Right atrium auricular region (tissue), 2 donors: ENCODE measurements at places on chromosomes 3 and 15. TPM values are rescaled to one million over a fixed set of nuclear protein-coding genes. Genes with fewer than 3 reads are reported as not detected.

DNA sequence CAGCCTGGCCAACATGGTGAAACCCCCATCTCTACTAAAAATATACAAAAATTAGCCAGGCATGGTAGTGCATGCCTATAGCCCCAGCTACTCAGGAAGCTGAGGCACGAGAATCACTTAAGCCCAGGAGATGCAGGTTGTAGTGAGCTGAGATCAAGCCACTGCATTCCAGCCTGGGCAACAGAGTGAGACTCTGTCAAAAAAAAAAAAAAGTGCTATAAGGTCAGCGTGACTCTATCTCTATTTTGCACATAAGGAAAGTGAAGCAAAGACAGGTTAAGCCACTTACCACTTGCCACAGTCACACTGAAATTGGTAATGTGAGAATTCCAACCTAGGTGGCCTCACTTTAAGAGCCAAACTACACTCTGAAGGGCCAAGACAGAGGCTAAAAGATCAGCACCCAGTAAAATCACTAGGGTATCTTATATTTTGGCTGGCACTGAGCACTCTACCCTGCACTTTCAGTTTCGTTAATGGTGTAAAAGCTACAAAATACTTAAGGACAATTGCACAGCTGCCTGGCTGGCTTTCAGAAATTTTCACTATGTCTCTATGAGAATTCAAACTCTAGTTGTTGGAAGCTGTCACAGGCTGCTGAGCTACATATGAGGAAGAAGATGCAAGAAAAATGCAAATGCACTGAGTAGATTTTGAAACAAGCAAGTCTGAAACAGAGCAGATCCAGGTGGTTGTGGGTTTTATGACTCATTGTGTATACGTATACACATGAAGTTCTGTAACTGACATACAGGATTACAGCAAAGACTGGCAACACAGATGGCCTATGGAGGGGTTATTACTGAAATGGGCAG is 32.7 kb downstream of the TRANK1 start:
- peaks cover 24% of the 10 kb centered on the region for H3K4me1 ChIP-seq
- no peak overlapping the region for H3K4me3 ChIP-seq
- H3K27ac ChIP-seq = no peak overlapping the region
- H3K36me3 ChIP-seq = no peaks in the 10 kb centered on the region
- DNase-seq = peak; percentile 51

DNA sequence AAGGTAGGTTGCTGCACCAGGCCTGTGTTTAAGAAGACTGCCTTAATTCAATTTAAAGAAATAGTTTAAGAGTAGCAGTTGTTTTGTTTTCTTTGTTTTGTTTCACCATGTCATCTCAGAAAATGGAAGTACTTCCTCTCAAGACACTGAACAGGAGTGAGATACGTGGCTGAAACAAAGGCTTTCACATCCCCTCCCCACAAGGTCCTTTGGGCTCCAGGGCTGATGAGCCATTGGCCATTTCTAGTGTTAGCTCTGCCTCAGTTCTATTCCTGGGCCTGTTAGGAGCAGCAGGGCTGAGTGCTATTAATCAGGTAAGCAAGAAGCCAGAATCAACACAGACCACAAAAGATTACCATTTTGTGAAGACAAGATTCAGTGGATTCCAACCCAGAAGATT is 132.8 kb downstream of the KCNAB1 start:
- no peak overlapping the region for H3K27ac ChIP-seq
- H3K4me1 ChIP-seq = no peaks in the 10 kb centered on the region
- no peak for DNase-seq
- H3K36me3 ChIP-seq = no peaks in the 10 kb centered on the region
- H3K4me3 ChIP-seq = no peak overlapping the region

GRCh38 chr3:136343446-136343845 is 93.3 kb downstream of the PCCB start:
- no peaks in the 10 kb centered on the region for H3K27me3 ChIP-seq
- no peak overlapping the region for H3K4me3 ChIP-seq
- no peaks in the 10 kb centered on the region for H3K4me1 ChIP-seq
- no peak for DNase-seq
- H3K36me3 ChIP-seq = peaks cover 35% of the 10 kb centered on the region

- no peak overlapping the region for H3K27ac ChIP-seq
- H3K36me3 ChIP-seq = no peaks in the 10 kb centered on the region
- DNase-seq = no peak
- H3K27me3 ChIP-seq = no peaks in the 10 kb centered on the region
These were observed 115.4 kb downstream of the NEK10 start for GRCh38 chr3:27253831-27254230.

GRCh38 chr15:75197062-75197630 is 4.5 kb upstream of the C15orf39 start:
- DNase-seq = no peak
- no peak overlapping the region for H3K4me3 ChIP-seq
- no peaks in the 10 kb centered on the region for H3K36me3 ChIP-seq

DNA sequence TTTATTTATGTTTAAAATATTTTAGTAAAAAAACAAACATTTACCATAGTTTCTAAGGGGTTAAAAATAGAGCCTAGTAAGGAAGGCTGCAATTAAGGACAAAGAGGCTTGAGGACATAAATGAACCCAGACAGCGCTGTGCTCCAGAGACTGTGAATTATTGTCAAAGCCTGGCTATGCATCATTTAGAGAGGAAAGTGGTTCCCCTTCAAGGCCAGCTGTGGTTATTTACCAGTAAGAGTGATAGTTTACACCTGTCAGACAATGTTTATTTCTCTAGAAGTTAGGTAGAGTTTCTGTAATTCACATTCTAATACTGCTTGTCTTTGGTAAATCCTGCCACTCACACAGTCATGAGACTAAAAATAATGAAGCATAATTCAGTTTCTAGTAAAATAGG is 32.4 kb upstream of the PIK3R4 start:
- no peak overlapping the region for H3K27ac ChIP-seq
- H3K4me3 ChIP-seq = no peak overlapping the region
- H3K36me3 ChIP-seq = no peaks in the 10 kb centered on the region
- H3K27me3 ChIP-seq = no peaks in the 10 kb centered on the region
- no peaks in the 10 kb centered on the region for H3K4me1 ChIP-seq

DNA sequence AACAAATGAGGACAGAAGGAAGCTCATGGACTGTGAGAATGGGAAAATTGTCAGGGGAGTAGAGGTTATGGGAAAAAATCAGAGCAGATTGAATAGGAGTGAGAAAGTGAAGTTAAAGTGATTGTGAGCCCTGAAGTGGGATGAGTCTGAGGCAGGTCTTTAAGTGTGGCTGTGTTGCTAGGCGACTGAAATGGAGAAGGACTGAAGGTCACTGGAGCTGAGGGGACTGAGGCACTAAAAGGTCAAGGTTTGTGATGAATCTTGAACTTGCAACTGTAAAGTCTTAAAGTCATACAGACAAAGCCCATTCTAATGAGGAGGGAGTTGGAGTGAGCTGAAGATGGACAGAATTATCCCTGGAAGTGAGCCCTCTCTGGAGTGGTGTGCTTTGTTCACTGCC is 518.9 kb downstream of the TUSC7 start:
- no peak overlapping the region for H3K27ac ChIP-seq
- H3K36me3 ChIP-seq = no peaks in the 10 kb centered on the region
- H3K4me1 ChIP-seq = no peaks in the 10 kb centered on the region
- DNase-seq = no peak
- no peaks in the 10 kb centered on the region for H3K27me3 ChIP-seq

DNA sequence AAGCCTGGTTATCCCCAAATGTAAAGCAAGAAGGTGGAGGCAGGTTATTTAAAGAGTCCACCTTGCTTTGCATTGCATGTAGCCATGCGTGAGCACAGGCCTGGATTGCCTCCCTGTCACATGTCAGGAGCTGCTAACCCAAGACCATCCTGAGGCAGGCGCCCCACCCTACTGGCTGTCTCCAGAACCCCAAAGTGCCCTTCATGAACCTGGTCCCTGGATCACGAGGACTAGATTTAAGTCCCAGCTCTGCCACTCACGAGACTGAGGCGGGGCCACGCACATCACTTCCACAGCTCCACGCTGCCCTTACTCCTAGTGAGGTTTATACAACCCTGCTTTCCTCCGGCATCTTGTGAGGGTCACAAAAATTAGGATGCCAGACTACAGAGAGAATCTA is 17.6 kb downstream of the MRPL46 start:
- no peaks in the 10 kb centered on the region for H3K4me1 ChIP-seq
- H3K27me3 ChIP-seq = no peaks in the 10 kb centered on the region
- H3K36me3 ChIP-seq = no peaks in the 10 kb centered on the region
- DNase-seq = no peak

DNA sequence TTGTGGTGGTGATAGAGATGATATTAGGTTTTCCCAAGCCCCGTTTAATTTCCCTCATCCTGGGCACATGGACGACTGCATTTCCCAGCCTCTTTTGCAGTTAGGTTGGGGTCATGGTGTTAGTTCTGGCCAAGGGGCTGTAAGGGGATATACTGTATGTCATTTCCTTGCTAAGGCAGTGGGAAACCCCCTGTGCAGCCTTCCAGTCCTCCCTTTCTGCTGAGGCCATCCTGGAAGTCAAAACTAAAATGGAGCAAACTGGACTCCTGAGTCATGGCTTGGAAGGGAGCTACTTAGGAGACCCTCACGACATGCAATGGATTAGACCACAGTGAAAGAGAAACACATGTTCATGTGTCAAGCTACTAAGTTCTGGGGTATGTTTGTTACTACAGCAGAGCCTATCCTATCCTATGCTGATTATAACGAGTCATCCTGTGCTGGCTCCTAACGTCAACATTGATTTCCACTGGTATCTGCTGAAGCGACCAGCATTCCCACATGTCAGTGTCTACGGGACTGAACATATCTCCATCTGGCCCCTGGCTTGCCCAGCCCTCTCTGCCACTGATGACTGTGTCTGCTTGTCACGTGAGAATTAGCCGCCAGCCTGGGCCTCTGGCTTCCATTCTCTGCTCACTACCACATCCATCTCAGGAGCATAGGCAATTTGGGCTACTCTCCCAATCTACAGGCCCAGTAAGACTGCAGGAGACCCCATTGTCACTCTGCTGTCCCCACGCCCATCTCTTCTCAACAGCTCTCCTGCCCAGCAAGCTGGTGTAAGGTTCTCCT is 85.6 kb upstream of the MEF2A start:
- no peaks in the 10 kb centered on the region for H3K36me3 ChIP-seq
- H3K27me3 ChIP-seq = no peaks in the 10 kb centered on the region
- no peak overlapping the region for H3K27ac ChIP-seq
- H3K4me3 ChIP-seq = no peak overlapping the region
- peak; percentile 46 for DNase-seq

DNA sequence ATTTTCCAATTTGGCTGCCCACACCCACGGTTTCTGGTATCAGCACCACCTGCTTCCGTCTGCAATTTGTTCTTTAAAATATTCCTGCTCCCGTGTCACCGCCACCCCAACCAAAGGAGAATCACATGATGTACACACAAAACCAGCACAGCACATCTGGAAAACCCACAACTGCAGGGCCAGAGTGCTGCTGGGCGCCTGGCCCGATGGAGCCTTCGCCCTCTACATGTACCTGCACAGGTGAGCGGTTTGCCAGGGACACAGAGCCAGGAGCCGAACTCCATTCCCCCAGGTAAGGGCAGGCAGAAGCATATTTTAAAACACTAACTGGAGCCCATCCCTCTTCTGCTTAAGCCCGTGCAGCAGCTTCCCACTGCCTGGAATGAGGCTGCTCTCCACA is 75.6 kb downstream of the ADAMTS17 start:
- no peaks in the 10 kb centered on the region for H3K36me3 ChIP-seq
- H3K4me3 ChIP-seq = no peak overlapping the region
- no peak overlapping the region for H3K27ac ChIP-seq
- no peaks in the 10 kb centered on the region for H3K4me1 ChIP-seq

- DNase-seq = no peak
- H3K36me3 ChIP-seq = peaks cover 74% of the 10 kb centered on the region
- H3K4me1 ChIP-seq = peaks cover 23% of the 10 kb centered on the region
- peak overlapping the region; percentile 59 for H3K27ac ChIP-seq
- no peaks in the 10 kb centered on the region for H3K27me3 ChIP-seq
- H3K4me3 ChIP-seq = no peak overlapping the region
These were observed 63.6 kb upstream of the RPL32 start for GRCh38 chr3:12904951-12905315.

DNA sequence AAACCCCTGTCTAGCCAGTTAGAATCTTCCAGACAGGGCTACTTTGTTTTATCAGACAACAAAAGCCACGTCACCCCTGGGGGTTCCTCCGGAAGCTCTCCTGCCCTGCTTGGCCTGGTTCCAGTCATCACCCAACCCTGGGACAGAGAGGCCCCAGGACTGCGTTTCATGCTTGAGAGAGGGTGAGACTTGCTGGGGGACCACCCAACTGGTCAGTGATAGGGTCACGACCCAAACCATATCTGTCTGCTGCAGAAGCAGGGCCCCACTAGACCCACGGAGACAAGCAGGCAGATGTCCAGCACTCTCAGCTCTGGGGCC is 1.2 kb downstream of the NT5DC2 start:
- peak; percentile 58 for DNase-seq
- H3K27ac ChIP-seq = peak overlapping the region; percentile 83
- no peaks in the 10 kb centered on the region for H3K27me3 ChIP-seq
- peak overlapping the region; percentile 69 for H3K4me3 ChIP-seq

GRCh38 chr15:89087161-89087829 is 961 bp upstream of the ABHD2 start:
- no peak for DNase-seq
- no peaks in the 10 kb centered on the region for H3K36me3 ChIP-seq
- H3K4me1 ChIP-seq = no peaks in the 10 kb centered on the region
- no peaks in the 10 kb centered on the region for H3K27me3 ChIP-seq

GRCh38 chr15:36429707-36430106 is 149.7 kb upstream of the CDIN1 start:
- DNase-seq = no peak
- no peaks in the 10 kb centered on the region for H3K4me1 ChIP-seq
- H3K27me3 ChIP-seq = no peaks in the 10 kb centered on the region
- no peaks in the 10 kb centered on the region for H3K36me3 ChIP-seq
- no peak overlapping the region for H3K27ac ChIP-seq

- H3K27me3 ChIP-seq = no peaks in the 10 kb centered on the region
- H3K4me1 ChIP-seq = no peaks in the 10 kb centered on the region
- H3K27ac ChIP-seq = no peak overlapping the region
- DNase-seq = no peak
These were observed 136.9 kb upstream of the PFN2 start for GRCh38 chr3:150107429-150108175.

GRCh38 chr3:39290255-39290654 is 10.4 kb upstream of the CX3CR1 start:
- H3K27me3 ChIP-seq = no peaks in the 10 kb centered on the region
- no peak overlapping the region for H3K4me3 ChIP-seq
- H3K4me1 ChIP-seq = no peaks in the 10 kb centered on the region
- no peak overlapping the region for H3K27ac ChIP-seq

CYP19A1 gene
- 2.4 TPM for total RNA-seq

TXNRD3 gene
- total RNA-seq = 5.0 TPM

MYZAP gene
- 305 TPM for total RNA-seq

DAZL gene
- not detected for total RNA-seq

COL6A5 gene
- total RNA-seq = not detected
